ENCODE measurements at places on chromosomes 7 and 10. TPM values are rescaled to one million over a fixed set of nuclear protein-coding genes. Genes with fewer than 3 reads are reported as not detected.

The MACC1 gene
- total RNA-seq, result 0.18 TPM

The MYOZ1 gene
- not detected for total RNA-seq

The ELAPOR2 gene
- total RNA-seq, result 14.7 TPM

- no peak for DNase-seq
Observed at GRCh38 chr7:139585042-139585441, 61.6 kb downstream of the CLEC2L start.

DNA sequence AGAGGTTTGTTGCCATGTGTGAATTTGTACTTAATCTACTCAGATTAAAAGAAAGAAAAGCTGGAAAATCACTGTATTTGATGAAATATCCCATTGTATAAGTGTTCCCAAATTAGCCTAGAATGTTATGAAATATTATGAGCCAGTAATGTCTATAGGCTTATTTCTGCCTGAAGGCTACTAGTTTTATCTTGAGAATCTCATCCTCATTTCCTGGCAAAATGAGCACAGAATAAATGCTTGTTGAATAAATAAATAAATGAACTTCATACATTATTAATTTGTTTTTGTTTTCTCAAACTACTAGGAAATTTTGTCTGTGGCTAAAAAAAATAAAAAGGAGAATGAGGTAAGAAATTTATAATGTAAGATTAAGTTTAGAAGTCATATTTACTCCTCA, 25.5 kb downstream of the HELLS start:
- no peak for DNase-seq

DNA sequence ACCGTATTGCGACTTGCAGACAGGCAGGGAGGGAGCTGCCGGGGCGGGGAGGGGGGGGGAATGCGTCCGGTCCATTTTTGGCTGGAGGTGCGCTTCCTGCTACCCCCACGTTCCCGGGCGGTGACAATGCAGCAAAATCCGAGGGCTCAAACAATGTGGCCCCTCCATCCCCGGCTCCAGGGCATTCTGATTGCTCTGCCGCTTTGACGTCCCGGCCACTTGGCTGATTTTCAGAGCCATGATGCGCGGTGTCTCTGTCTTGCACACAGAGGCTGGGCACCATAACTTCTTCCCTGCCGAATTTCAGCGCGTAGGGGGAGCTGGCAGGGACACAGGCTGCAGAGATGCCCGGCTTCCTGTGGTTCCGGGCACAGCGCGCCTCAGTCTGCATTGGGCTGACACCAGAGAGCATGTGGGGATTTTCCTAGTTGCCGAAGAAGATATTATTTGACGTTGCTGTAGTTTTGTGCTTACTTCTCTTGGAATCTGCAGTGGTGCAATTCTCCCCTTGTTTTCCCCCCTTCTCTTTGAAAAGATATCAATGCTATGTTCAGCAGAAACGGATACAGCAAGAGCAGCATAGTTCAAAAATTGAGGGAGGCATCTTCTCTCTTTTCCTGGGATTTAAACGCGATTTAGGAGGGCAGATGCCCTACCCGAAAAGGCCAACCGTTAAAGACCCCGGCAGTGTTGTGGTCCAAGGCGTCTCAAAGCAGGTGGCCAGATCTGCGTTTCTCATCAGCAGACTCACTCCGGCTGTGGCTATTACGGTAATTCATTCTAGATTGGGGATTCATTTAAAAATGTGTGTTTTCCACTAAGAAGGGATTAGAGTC, 1.4 kb downstream of the HECW1 start:
- peak; percentile 9 for DNase-seq

DNA sequence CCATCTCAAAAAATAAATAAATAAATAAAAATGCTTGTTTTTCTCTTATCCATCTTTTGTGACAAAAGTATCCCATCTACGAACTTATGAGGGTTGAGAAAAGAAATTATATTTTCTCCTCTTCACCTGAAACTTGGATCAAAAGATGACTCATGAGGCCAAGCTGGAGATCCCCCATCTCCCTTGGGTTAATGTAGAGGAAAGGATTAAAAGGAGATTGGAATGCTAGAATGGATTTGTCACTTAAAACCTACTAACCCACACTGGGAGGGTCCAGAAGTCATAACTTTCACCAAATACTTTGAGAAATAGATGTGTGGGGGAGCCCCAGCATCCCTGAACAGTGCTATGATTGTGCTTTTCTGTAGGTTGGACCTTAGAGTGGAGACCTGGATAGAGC, 46.3 kb upstream of the PIK3CG start:
- DNase-seq, result no peak

DNA sequence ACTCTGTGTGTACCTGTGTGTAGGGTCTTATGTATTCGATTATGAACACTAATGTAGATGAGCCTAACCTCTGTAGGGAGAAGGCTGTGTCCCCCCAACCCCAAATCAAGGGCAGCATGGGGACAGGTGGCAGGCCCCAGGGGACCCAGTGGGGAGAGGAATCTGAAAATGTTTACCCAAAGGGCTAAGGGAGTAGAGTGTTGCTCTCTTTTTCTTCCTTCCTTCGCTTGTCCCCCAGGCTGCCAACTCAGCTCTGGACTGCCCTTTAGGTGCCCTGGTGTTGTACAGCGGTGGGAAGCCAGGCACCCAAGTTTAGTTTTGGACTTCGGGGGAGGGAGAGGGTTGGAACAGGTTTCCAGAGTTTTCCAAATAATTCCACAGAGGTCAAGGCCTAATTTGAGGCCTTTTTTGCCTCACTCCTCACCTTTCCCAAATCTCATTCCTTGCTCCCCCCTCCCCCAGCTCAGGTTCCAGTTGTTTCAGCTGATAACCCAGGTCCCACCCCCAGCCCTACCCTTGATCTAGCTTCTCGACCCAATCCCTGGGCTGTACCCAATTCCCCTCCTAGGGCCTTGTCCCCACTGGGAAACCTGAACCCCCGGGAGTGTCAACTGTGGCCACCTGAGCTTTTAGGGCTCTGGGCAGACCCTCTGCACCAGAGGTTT, 9.1 kb upstream of the PAX2 start:
- no peak for DNase-seq
